ENCODE measurements at places on chromosomes 1 and 21. TPM values are rescaled to one million over a fixed set of nuclear protein-coding genes. Genes with fewer than 3 reads are reported as not detected.

The S100A6 gene
- total RNA-seq, result 976 TPM

The EPS8L3 gene
- total RNA-seq, result not detected

DNA sequence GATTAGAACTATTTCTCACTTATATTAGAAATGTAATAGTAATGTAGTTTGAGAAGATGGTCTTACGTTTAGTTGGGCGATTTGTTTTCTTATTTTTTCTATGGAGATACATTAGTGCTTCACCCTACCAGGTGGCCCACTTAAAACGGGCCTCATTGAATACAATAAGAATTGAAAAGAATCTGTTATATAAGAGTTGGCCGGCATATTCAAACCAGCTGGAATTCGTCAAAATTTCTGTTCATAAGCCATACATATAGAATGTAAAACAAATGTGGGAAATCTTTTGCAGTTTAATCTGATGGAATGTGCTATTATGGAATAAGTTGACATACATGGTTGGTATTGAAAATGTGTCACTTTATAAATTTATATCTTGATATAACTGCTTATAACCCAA, 96.4 kb upstream of the C1orf105 start:
- no peak for ATAC-seq

DNA sequence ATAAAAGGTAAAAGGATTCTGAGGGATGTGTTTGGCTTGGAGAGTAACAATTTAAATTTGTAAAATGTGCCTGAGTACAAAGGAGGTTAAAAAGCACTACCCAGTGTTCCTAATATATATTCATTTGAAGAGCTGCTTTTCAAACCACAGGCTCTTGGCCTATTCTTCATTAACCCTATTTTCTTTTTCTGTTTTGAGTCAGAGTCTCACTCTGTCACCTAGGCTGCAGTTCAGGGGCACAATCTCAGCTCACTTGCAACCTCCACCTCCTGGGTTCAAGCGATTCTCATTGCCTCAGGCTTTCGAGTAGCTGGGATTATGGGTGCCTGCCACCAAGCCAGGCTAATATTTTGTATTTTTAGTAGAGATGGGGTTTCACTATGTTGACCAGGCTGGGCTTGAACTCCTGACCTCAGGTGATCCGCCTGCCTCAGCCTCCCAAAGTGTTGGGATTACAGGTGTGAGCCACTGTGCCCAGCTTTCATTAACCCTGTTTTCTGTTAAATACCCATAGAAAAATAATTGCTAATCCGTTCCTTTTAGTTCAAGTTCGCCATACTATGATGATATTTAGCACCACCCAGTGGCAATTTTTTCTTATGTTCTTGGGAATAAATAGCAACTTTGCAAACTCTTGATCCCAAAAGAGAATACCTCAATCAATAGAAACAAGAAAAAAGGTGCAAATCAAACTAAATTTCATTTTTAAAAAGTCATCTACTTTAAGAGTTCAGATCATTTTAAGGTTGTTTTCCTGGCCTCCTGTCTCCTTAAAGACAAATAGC, 30.5 kb downstream of the ZBTB8OS start:
- no peak for ATAC-seq
